ENCODE measurements at places on chromosomes 11 and 22.

GRCh38 chr22:27785831-27786230 lies 15.7 kb downstream of the MN1 start:
- DNase-seq, result no peak

GRCh38 chr11:112498701-112499100 lies 238.0 kb upstream of the PLET1 start:
- no peak for DNase-seq

GRCh38 chr11:69048031-69048693 lies 570 bp upstream of the TPCN2 start:
- peak; percentile 28 for DNase-seq

DNA sequence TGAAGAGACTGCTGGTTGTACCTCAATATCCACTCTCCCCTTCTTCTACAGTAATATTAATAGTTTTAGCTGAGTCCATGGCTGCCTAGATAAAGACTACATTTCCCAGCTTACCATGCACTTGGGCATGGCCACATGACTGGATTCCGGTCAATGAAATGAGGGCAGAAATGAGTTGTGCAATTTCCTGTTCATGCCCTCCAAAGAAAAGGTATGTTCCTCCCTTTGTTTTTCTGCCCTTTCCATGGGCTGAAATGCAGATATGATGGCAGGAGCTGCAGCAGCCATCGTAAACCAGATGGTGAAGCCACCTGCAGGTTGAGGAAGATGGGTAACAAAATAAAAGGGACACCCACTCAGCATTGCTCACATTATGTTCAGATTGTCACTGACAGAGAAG lies 15.3 kb upstream of the ELFN2 start:
- no peak for DNase-seq

- DNase-seq, result peak; percentile 84
Measured at GRCh38 chr11:44634401-44635281, 69.2 kb downstream of the CD82 start.

- DNase-seq, result no peak
Measured at GRCh38 chr11:15816260-15816871, 540.0 kb downstream of the SOX6 start.

- DNase-seq, result no peak
Measured at GRCh38 chr22:27070594-27070993, 413.2 kb downstream of the MIAT start.

GRCh38 chr11:63505857-63506528 lies at the start of gene LGALS12:
TSS of gene LGALS12 (plus strand) at chr11:63506084. CDS start at chr11:63506459, 375 bp downstream.
- DNase-seq, result peak; percentile 23

DNA sequence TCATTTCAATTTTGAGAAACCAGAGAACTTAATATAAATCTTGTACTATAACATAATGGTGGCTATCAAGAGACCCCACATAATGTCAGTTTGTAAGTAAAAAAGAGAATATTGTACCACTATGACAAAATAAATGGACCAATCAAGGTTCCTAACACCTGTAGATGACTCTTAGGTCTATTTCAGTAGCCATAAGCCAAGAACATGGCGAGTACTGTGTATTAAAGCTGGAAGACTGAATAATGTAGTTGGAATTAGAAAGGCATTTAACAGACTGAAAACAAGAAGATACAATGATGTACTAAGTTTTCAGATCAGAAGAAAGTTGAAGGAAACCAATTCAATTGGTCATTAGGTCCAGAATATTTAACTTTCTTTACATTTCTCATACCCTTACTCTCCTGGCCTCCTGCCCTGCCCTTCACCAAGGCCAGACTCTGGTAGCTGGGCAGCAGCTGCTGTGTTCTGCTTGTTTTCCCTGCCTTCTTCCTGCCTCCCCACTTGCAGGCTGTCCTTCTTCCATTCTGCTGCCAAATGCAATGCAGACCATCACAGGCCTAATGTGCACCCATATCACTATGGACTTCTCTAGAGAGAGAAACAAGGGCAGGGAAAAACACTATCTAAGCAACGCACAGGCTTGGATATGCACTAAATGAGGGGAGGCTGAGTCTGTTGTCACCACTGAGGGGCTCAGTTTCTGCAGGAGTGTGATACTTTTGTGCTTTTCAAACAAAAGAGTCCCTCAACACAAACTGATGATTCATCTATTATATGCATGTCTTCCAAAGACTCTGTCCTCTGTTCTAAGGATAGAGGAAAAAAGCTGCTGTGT lies 60.1 kb downstream of the RAB30 start:
- DNase-seq, result no peak

DNA sequence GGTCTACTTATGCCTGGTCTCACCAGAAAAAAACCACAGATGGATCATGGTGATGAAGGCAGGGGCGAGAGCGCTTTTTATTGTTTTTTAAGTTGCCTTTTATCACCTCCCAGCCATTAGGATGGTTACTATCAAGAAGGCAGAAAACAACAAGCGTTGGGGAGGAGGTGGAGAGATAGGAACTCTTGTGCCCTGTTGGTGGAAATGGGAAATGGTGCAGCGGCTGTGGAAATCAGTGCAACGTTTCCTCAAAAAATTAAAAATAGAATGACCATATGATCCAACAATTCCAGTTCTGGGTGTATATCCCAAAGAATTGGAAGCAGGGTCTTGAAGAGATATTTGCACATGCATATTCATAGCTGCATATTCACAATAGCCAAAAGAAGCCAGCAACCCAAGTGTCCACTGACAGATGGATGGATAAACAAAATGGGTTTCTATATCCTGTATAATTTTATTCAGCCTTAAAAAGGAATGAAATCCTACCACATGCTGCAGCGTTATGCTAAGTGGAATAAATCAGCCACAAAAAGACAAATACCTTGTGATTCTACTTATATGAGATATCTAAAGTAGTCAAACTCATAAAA lies 20.5 kb upstream of the ACRV1 start:
- DNase-seq, result no peak

- no peak for DNase-seq
Measured at GRCh38 chr11:34594603-34595002, 26.3 kb upstream of the EHF start.

DNA sequence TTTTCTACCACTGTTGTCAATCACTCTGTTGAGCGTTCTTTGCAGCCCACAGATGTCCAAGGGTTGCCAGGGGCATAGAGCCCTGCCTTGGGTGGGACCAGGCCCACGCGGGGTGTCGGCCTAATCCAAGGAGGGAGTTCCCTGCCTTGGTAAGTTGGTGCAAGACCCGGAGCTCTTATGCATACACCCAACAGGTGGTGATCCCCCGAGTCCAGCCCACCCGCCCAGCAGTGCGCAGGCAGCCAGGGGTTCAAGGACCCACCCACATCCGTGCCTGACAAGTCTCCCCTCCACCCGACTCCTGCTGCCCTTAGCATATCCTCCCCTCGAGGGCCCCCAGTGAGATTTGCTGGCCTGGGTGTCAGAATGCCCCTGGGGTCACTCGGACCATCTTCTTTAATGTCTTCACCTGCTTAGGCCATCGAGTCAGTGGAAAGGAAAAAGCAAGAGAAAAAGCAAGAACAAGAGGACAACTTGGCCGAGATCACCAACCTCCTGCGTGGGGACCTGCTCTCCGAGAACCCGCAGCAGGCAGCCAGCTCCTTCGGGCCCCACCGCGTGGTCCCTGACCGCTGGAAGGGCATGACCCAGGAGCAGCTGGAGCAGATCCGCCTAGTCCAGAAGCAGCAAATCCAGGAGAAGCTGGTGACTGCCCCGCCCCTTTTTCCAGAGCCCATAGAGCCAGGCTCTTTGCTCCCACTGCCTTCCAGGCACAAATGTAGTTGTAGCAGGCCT lies 12.2 kb downstream of the RIBC2 start:
- no peak for DNase-seq

GRCh38 chr11:8331767-8332166 lies 68.1 kb upstream of the LMO1 start:
- DNase-seq, result no peak

- DNase-seq, result peak; percentile 21
Measured at GRCh38 chr11:112374486-112375140, 114.0 kb upstream of the PLET1 start.

DNA sequence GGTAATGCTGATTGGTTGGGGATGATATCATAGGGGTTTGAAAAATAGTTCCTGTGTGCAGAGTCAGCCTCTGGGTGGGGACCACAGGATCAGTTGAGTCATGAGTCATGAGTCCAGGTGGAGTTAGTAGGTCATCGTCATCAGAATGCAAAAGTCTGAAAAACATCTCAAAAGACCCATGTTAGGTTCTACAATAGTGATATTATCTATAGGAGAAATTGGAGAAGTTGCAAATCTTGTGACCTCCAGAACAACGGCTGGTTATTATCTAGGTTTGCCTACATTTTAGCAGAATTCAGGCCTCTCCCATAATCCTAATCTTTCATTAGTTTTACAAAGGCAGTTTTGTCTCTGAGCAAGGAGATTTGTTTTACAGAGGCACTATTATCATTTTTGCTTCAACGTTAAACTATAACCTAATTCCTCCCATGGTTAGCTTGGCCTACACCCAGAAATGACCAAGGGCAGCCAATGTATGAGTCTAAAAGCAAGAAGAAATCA lies 38.9 kb downstream of the MS4A2 start:
- DNase-seq, result no peak

DNA sequence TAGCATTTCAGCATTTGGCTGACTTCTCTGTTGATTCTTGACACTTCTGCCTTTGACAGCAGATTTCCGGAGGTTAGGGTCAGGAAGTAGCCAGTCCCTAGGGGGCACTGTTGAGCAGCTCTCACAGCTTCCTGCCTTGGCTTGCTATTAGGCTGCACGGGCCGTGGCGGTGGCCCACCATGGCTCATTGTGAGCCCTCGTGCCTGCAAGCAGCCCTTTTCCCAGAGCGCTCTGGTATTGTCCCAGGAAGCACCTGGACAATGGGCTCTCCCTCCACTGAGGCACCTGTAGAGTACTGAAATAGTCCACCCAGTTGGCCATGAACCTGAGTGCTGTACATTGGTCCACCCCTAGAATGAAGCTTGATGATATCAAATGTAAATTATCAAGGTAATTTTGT lies 100.2 kb upstream of the GAL start:
- peak; percentile 93 for DNase-seq

GRCh38 chr11:133176748-133177147 lies 355.6 kb downstream of the OPCML start:
- DNase-seq, result no peak

- DNase-seq, result peak; percentile 76
Measured at GRCh38 chr11:44632466-44633123, 67.1 kb downstream of the CD82 start.

DNA sequence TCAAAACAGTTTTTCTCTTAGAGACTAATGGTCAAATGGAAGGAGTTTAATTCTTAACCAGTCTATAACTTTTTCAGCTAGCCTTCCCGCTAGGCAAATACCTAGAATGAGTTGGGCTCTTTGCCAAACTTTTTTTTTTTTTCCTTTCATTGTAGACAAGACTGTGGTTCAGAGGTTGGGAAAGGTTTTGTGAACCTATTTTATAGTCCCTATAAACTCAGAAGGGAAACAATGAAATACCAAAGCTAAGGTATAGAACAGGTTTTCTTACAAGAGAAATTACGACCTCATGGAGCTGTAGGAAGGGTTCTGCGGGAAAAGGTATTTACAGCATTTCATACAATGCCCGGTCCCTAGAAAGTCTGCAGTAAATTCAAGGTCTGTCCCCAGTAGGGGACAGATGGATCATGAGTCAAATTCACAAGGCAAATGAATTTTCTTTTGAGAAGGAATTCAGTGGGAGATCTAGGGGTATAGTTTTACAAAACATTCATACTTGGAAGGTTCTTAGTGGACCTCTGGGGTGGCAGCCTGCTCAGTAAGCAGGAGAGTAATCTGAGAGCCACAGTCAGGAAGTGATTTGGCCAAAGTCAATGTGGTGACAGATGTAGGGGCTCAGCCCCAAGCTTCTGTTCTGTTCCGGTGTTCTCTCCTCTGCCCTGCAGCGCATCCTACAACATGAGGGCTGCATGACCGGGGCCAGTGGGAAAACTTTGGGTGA lies 146.8 kb downstream of the DBX1 start:
- no peak for DNase-seq

DNA sequence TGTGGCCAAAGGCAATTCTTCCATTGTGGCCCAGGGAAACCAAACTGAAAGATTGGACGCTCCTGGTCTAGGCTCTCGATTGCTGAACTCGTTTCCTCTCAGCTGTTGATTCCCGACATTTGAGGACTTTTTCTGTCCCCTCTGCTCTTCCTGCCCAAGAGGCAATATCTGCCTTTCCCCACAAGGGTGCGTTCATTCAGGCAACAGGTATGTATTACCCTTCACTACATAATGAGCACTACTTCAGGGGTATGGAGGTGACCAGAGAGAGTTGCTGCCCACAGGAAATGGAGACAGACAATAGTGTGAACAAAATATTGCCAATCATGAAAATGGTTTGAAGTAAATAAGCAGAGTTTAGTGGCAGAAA lies 8.2 kb downstream of the PTH start:
- peak; percentile 75 for DNase-seq

Measured in GM23338 (cell line).